ENCODE measurements at places on chromosomes 16 and 17.

- peak; percentile 84 for DNase-seq
These were observed 697 bp downstream of the CTF1 start for GRCh38 chr16:30896889-30897733.

GRCh38 chr16:74117798-74118197, 178.8 kb upstream of the PSMD7 start:
- DNase-seq: no peak

GRCh38 chr17:49969795-49970389, 902 bp downstream of the DLX4 start:
- DNase-seq: peak; percentile 24

GRCh38 chr17:56832446-56832845, 1.3 kb downstream of the C17orf67 start:
- DNase-seq: no peak

DNA sequence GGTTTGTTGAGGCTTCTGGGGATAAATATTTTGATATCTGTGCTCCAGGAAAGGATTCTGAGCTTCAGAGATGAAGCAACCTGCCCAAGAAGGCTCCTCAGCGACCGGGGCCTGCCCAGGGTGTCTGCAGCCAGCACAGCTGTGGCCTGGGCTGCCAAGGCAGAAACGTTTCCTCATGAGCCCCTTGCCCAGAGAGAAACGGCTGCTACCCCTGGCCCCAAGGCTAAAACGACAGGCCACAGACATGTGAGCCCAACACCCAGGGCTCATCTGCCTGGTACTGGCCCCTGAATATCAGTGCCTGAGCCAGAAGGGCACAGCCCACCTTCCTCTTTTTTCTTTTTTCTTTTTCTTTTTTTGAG, 45.4 kb upstream of the RASD1 start:
- DNase-seq: no peak

DNA sequence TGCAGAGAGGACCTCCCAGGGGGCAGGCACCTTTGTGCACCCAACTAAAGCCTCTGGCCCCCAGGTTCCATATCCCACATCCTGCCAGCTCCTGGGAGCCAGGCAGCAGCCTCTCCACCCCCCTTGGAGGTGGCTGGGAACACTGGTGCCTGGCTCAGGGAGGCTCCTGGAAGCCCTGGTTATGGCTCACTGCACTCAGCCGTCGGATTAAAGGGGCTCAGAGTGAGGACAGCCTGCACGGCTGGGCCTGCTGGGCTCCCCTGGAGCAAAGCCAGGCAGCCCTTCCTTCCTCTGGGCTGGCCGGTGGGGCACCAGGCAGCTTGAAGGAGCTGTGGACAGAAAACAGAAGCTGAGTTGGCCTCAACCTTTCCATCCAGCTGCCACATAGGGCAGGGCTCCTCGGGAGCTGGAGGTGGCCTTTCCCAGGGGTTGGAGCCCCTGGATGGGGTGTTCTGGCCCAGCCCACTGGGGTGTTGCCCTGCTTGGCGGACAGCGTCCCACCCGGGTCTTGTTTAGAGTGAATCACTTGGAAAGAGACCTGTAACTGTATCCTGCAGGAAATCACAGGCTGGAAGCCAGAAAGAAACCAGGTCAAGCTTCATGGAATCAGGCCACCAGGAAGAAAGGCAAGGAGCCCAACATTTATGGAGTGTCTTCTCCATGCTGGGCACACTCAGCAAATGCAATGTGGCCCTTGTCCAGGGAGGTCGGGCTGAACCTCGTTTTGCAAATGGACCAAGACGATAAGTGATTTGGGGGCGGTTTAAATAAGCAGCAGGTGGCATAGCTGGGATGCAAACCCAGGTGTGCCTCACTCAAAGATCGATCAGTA, 253.3 kb downstream of the SOX9 start:
- DNase-seq: no peak

DNA sequence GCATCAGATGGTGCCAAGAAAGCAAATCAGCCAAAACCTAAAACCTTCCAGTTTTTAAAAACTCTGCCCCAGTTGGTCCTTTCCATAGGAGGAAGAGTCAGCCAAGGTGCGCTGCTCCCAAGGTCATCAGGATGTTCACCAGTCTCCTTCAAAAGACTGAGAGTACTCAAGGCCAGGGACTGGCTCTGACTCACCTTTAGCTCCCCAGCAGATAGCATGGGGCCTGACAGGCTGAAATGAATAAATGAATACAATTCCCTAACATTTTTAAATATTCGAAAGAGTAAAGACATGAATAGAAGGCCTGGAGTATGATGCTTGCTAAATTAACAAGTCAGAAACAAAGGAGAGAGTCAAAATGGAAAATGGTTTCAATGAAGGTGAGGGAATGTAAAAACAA, 19.2 kb downstream of the EFTUD2 start:
- no peak for DNase-seq
